ENCODE measurements at places on chromosomes 16 and 17. TPM values are rescaled to one million over a fixed set of nuclear protein-coding genes. Genes with fewer than 3 reads are reported as not detected.
A peak's percentile ranks its signal among the peaks of the same experiment; 100 is the strongest.

- no peak for DNase-seq
Measured at GRCh38 chr17:5950878-5951277, 119.3 kb upstream of the WSCD1 start.

- no peak for DNase-seq
Measured at GRCh38 chr16:77785373-77785764, 3.0 kb upstream of the VAT1L start.

- no peak for DNase-seq
Measured at GRCh38 chr17:5055543-5055942, 20.3 kb upstream of the SLC52A1 start.

DNA sequence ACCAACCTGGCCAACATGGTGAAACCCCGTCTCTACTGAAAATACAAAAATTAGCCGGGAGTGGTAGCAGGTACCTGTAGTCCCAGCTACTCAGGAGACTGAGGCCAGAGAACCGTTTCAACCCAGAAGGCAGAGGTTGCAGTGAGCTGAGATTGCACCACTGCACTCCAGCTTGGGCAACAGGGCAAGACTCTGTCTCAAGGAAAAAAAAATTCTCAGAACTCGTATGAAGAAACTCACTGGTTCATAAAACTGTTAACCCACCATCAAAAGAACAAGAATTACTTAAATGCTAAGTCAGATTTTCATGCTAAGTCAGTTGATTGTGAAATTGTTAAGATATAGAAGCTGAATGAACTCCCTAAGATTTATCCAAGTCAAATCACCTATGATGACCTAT, 31.3 kb downstream of the SLC39A11 start:
- no peak for DNase-seq

- no peak for DNase-seq
Measured at GRCh38 chr17:6862825-6863224, 31.3 kb upstream of the TEKT1 start.

GRCh38 chr16:75385507-75386152, 47.7 kb downstream of the CFDP1 start:
- DNase-seq = no peak

- DNase-seq = no peak
Measured at GRCh38 chr17:5282642-5283217, 646 bp downstream of the RABEP1 start.

- no peak for DNase-seq
Measured at GRCh38 chr17:79035686-79036085, 11.7 kb downstream of the C1QTNF1 start.

GRCh38 chr17:74181341-74181740, 22.1 kb upstream of the RPL38 start:
- DNase-seq = peak; percentile 27

ABCA3 gene
- polyA plus RNA-seq = 2.5 TPM

MFSD11 gene
- polyA plus RNA-seq = 11.3 TPM

HP gene
- 8.7 TPM for polyA plus RNA-seq

SPATA32 gene
- 0.09 TPM for polyA plus RNA-seq

HOXB4 gene
- 2.3 TPM for polyA plus RNA-seq

WSCD1 gene
- 5.8 TPM for polyA plus RNA-seq

HS3ST4 gene
- polyA plus RNA-seq = 0.61 TPM

SBK1 gene
- polyA plus RNA-seq = 0.70 TPM

KRTAP4-9 gene
- not detected for polyA plus RNA-seq

ZFHX3 gene
- 0.52 TPM for polyA plus RNA-seq

TP53TG3 gene
- polyA plus RNA-seq = not detected

Data from spleen (tissue), 13 donors.